ENCODE measurements at places on chromosomes 4 and X.

- DNase-seq, result peak; percentile 29
Observed at GRCh38 chrX:134484039-134484438, 24.1 kb downstream of the HPRT1 start.

DNA sequence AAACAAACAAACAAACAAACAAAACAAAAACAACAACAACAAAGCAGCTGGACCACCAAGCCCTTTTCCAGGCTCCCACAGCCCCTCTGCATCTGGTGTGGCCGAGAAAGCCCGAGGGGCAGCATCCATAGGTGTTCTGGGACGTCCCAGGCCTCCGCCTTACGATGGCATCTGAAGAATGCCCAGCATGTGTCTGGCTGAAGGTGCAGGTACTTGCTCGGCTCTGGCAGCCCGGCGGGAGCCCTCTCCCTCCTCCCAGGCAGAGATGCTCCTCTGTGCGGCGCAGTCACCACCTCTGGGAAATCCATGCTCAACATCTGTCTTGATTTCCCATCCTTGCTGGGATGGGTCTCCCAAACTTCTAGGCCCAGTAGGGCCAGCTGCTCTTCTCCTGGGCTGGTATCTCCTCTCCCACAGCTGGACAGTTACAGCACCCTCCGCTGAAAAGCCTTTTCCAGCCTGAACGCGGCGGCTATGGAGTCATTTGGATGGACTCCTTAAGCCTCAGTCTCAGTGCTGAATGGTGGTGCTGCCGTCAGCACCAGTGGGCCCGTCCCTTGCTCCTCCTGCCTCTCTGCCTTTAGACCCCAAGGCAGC, 4.3 kb downstream of the PSAPL1 start:
- no peak for DNase-seq

DNA sequence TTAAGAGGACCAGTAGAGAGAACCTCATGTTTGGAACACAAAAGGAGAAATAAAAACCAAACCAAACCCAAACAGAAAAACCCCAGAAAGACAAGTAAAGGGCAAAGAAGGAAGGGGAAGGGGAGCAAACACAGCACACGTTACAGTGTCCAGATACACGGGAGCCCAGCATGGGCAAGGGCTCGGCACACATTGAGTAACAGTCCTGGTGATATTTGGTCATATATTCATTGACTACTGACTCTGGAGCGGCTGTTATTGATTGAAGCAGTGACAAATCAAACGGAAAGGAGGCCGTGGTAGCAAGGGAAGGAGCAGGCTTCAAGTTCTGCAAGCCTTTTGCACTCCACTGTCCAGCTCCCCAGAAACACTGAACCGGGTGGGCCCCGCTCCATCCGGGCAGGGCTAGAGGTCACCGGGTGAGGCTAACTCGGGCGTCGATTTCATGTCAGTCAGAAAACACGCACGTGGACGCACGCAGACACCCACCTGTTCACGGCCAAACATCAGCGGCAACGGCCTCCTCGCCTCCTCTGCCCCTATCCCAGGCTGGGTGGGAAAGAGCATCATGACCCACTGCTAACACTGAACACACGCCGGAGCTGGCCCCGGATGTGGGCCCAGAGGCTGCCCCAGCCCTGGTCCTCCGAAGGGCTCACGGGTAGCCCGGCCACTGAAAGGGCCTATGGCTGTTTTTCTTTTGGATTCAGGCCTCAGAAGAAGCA, 3.7 kb upstream of the IRAK1 start:
- DNase-seq, result no peak

GRCh38 chr4:159420162-159421057, 317.5 kb downstream of the RAPGEF2 start:
- DNase-seq, result no peak

DNA sequence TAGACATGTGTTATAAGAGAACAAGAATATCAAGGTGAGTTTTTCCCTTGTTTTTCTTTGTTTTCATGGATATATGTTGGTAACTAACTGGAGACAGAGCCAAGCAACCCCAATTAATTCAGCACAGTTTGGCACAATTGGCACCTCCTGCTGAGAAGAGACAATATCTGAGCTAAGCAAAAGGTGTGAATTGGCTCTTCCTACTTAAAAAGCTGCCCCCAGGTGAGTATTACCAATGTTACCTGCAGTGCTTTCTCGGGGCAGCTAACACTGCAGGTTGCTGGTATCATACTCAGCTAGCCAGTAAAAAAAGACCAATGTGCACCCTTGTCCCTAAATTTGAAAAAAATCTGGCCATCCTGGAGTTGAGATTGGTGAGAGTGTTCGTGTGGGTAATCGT, 871.2 kb upstream of the TENM3 start:
- no peak for DNase-seq

GRCh38 chr4:78781924-78782323, 5.8 kb downstream of the BMP2K start:
- DNase-seq, result no peak

DNA sequence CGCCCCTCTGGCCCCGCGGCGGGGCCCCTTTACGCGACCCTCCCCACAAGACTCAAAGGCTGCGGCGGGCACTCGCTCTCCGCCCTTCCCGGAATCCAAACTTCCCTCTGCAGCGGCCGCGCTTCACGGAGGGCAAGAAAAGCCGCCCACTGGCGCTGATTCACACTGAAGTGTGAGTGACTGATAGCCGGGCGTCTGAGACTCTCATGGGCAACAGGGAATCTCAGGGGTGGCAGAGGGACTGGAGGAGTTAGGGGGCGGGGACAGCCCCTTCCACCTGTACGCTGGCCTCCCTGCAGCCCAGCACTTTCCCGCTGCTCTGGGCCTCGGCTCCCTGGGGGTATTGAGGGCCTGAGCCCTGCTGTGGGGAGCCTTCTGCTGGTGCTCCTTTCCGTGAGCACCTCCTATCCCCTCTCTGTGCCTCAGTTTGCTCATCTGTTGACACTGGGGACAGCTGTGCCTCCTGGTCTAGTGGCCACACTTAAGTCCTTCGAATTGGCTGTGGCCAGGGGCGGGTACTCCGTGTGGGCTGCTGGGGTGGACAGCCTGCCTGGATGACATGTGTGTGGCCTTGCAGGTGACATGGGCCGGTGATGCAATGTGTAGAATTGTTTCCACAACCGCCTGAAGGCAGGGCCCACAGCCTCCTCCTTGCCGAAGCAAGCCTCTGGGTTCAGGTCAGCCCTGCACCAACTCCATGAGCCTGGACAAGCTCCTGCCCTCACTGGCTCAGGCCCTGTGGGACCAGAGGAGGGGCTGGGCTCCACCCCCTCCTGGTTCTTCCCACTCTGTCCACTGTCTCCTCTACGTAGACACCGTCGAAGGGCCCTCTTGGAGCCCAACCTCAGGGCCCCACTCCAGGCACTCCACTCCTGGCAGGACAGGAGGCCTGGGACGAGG, 951 bp downstream of the SH3BP2 start:
- no peak for DNase-seq

GRCh38 chr4:156779042-156779441, 192.6 kb downstream of the PDGFC start:
- no peak for DNase-seq

DNA sequence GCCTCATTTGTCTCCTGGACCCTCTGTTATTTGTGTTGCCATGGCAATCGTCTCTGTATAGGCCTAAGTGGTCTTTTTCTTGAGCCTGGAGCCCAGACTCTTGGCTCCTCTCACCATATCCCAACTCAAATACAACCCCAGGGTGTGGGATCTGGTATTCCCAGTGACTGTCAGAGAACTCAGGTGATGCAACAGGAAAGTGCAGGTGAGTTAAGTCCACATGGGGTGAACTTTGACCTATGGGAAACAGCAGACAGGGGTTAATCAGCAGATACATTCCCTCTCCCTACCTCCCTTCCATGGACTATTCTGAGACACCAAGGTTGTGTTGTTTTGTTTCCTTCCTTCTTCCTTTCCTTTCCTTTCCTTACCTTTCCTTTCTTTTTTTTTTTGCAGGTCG, 130.9 kb upstream of the RPS6KA3 start:
- DNase-seq, result no peak

DNA sequence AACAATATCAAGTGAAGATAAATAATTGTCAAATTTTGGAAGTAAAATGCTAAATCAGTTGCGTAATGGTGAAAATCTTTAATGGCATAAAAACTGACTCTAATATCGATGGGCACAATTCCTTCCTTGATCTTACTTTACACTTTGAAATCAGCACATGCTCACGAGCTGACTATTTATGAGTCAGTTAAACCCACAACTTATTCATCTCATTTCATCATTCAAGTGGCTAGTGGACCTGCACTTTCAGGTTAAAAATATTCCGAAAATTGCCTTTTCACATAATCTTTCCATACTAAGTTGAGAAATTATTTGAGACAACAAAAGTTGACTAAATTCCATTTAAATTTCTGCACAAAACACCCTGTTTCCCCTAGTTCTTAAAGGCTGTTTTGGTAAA, 582.1 kb upstream of the TENM3 start:
- DNase-seq, result no peak

- no peak for DNase-seq
Observed at GRCh38 chrX:18075603-18076002, 145.1 kb downstream of the BEND2 start.

DNA sequence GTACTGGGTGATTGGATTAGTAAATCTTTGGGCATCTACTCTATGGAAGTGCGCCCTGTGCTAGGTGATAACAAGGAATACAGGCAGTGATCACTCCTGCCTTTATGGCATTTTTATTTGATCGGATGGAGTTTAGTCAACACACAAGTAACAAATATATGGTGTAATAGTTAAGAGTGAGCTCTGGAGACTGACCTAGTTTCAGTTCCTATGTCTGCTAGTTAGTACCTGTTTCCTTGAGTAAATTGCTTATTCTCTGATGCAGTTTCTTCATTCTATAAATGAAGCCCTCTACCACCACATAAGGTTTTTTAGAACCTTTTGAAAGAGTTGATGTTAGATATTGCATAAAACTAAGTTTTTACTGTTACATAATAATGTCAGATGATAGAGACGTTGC, 134.6 kb downstream of the KDM6A start:
- no peak for DNase-seq

DNA sequence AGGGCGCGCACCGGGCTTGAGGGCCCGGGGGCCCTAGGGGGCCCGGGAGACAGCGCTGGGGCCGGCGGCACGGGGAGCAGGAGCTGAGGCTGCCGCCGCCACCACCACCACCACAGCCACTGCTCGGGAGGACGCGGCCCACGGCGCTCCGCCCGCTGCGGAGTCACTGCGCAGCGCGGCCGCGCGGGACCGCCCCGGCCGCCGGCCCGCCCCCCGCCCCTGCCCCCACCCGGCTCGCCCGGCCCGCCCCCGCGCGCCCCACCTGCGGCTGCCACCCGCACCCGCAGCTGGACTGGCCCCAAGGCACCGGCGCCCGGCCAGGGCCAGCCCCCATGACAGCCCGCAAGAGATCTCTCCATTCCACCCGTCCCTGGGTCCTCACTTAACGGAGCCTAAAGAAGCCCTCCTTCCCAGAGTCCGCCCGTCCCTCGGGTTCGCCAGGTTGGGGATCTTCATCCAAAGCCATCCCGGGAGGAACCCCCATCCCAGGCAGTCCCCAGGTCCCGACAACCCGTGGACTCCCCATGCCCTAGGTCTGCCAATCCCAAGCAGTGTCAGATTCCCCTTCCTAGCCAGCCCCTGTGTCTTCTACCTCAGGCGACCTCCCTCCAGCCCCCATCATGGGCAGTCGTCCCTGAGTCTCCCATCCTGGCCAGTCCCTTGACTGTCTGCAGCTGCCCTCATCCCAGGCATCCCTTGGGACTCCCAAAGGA, 40.0 kb upstream of the IQSEC2 start:
- DNase-seq, result no peak

Measured in RPMI8226 (cell line).